Fibroblast of skin of right biceps (primary cell): ENCODE measurements at places on chromosomes 2 and 18.

DNA sequence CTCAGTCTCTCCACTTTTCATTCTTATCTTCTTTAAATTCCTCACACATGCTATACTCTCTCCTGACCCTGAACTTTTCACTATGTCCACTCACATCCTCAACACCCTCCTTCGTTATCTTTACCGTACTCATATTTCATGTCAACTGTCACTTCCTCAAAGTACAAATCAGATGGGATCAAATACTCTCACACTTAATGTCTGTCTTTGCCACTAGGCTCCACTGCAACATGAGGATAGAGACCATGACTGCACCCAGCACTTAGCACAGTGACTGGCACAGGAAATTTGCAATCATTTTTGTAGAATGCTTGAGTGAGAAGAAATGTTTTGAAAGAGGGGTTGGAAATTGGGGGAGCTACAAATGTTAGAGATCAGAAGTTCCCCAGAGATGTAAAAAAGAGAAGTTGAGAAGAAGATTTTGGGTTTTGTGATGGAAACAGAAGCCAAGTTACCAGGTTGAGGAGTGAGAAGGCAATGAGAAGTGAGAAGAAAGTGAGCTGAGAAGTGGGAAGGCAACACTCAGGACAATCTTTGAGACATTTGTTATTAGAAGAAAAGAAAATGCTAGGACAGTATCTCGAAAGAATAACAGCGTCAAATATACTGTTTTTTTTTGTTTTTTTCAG lies 87.0 kb downstream of the CCDC141 start:
- DNase-seq = no peak

- no peak for DNase-seq
Observed at GRCh38 chr18:78768656-78769501, 210.7 kb upstream of the SALL3 start.

DNA sequence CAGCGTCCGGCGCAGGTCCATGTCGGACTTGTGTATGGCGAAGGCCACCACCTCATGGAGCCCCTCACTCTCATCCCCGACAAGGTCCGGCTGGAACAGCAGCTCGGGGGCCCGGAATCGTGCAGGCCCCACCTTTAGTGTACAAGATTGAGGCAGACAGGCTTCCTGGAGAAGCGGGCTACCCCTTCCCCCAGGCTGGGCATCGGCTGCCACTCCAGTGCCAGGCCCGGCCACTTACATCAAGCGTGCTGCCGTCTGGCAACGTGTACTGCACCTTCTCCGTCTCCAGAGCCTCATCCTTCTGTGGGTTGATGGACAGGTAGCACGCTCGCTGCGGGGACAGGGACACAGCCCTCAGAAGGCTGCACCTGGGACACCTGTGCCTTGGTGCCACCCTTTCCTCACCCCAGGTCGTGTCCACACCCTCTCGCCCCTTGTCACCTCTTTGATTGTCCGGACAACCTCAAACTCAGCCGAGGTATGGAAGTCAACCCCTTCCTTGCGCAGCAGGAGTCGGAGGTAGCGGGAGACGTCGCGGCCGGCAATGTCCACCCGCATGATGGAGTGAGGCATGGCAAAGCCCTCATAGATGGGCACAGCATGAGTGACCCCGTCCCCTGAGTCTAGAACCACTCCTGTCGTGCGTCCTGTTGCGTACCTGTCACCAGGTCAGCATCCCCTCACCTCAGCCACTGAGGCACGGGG lies 5.7 kb downstream of the ACTR1B start:
- DNase-seq = no peak

DNA sequence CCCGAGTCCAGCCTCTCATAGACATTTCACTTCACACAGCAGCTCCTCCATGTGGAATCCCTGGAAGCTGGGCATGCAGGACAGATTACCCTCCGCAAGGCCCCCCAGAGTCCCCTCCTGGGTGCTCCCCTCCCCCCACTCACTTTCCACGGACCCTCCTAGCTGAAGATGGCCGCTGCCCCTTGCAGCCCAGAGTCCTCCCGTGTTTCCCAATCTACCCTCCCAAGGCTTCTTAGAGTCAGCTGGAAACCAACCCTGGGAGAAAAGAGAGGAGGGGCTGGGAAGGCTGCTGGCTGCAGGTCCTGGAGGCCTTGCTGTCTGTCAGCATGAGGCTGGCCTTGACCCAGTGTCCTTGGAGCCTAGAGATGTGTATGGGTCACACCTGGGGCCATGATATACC lies 49.0 kb upstream of the HAAO start:
- DNase-seq = no peak

- peak; percentile 36 for DNase-seq
Observed at GRCh38 chr18:12044591-12044990, 49.1 kb upstream of the ANKRD62 start.
